ENCODE measurements at places on chromosomes 6 and 20.

DNA sequence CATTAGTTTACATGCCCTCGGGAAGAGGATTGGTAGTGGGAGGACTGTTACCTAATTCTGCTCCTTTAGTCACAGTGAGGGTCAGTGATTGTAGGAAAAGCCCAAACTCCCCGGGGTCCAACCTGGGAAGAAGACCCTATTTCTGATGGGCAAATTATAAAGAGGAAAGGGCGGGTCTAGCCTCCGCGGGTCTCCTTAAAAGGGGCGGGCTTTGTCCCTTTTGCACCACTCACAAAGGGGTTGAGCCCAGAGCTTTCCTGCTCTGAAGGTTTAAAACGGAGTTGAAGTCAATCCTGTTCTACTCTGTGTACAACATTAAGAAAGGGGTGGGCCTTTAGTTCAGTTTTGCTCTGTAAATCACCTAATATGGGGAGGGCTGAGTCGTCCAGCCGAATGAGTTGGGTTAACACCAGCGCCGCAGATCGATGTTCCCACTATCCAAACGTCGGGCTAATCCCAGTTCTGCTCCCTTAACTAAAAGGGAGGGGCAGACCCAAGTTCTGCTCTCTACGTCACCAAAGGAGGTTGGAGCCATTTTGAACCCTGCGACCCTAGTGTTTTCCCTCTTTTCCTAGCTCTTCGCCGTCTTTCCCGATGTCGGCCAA lies 920 bp upstream of the RNF5 start:
- DNase-seq, result no peak

DNA sequence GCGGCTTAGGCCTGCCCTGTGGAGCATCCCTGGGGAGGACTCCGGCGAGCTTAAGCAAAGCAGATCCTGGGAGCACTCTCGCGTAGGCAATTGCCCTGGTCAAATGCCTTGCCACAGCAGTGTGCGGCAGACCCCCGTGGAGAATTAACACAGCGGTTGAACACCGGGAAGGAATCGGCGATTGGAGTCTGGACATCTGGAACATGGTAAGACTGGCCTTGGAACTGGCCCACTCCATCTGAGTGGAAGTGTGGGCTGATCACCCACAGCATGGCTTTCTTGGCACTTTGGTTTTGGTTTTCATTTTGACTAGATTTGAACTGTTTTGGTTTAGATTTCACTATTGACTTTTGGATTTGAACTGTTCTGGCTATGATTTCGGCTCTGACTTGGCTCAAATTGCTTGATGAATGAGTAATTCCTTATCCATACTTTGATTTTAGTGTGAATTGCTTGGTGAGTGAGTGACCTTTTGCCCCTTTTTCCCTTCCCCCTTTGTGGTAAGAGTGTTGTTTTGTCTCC lies 300.7 kb downstream of the RNGTT start:
- no peak for DNase-seq

DNA sequence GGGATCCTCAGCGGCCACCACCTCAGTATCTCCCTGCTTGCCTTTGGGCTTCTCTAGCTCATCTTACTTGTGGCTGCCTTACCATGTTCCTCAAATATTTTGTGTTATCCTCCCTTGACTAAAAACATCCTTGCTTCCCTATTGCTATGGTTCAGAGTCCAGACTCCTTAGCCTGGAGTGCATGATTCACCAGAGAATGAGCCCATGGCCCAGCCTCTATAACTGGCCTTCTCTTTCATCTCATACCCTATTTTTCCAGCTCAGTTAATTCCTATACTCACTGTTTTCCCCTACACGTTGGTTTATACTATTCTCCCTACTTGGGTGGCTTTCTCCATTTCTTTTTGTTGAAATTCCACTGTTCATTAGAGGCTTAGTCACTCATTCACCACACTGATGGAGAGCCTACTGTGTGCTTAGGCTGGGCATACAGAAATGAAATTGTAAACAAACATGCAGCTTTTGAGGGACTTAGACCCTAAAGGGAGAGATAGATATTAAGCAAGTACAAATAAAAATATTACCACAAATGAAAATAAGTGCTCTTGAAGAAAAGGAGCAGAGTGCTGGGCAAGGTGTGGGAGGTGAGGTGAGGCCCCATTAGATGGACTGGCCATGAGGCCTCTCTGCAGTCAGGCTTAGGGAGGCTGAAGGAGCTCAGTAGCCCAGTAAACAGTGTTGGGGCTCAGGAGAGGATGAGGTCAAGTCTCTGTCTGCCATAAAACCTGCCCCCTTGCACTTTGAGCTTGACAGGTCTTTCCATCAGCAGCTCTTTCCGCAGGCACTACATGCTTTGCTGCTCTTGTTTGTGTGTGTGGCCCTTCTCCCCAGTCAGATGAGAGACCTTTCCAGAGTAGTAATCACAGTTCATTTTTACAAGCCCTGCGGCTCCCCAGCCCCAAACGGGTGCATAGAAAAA lies 109.3 kb downstream of the TCP11 start:
- DNase-seq, result no peak

DNA sequence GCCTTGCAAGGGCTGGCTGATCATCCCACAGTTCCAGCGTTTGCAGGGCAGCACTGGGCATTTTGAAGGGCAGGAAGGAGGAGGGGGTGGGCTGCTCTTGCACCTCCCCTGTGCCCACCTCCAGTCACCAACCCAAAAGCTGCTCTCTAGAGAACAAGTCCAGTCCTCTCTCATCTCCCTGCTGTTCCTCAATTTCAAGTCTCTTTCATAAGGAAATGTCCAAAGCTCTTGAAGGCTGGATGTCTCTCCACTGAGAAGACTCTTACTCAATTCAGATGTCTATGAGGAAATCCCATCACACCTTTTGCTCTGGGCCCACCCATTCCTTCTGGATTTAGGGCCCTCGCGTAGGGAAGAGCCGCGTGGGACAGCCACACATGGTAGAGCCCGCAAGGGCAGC lies 31.7 kb downstream of the WRNIP1 start:
- DNase-seq, result no peak

DNA sequence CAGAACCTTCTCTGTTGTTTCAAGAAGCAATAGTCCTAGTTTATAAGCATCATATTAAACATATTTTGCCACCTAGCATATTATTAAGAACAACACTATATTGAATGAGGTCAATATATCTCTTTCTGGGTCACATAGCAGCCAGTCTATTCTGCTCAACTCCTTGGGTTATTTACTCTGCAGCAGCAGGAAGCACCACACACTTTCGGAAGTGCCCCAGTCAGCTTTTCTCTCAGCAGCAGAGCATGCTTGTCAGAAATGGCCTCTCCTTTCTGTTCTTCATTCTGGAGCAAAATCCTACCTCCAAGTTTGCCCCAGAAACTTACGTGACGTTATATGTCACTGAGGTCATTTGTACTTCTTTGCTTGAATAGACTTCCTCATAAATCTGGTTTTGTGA lies 22.7 kb downstream of the CFAP206 start:
- no peak for DNase-seq

Measured in RWPE2 (cell line).